ENCODE measurements at places on chromosomes 4 and X. TPM values are rescaled to one million over a fixed set of nuclear protein-coding genes. Genes with fewer than 3 reads are reported as not detected.
A peak's percentile ranks its signal among the peaks of the same experiment; 100 is the strongest.

DNA sequence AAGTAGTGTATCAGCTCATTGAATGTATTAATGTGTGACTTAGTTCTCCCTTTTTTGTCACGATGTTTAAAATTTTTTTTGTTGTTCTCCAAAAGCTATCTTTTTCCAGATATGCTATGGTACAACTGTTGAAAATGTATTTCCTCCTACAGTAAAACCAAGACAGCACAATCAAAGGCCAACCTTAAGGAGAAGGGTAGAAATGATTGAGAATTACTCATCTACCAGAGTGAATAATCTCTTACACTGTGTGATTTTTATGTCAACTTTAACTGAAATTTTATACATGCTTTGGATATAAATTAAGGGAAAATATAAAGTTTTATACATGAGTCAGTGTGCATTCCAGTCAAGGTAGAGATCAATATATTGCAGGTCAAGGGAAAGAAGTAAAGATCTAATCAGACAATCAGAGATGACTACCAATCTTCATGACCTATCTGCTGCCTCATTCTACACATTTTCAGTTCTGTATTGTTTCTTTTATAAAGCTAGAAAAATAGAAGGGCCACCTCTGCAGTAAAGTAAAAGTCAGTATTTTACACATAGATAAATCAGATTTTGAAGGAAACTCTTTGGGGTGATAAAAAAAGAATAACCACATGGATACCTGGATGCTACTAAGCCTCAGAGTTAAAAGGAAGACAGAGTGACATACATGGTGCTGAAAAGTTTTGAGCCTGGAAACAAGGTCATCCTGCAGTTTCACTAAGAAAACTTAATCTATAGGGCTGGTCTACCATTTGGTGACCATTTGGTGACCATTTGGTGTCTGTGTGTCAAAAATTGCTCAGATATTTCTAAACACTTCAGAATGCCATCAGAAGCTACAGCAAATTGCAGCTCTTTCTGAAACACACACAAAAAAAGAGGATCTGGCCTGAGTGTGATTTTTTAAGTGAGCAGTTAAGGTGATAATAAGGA lies 1.6 kb downstream of the FAM13A start:
- H3K4me1 ChIP-seq, result no peaks in the 10 kb centered on the region
- H3K27me3 ChIP-seq, result no peaks in the 10 kb centered on the region
- H3K36me3 ChIP-seq, result no peaks in the 10 kb centered on the region
- peak overlapping the region; percentile 51 for H3K4me3 ChIP-seq
- DNase-seq, result no peak

DNA sequence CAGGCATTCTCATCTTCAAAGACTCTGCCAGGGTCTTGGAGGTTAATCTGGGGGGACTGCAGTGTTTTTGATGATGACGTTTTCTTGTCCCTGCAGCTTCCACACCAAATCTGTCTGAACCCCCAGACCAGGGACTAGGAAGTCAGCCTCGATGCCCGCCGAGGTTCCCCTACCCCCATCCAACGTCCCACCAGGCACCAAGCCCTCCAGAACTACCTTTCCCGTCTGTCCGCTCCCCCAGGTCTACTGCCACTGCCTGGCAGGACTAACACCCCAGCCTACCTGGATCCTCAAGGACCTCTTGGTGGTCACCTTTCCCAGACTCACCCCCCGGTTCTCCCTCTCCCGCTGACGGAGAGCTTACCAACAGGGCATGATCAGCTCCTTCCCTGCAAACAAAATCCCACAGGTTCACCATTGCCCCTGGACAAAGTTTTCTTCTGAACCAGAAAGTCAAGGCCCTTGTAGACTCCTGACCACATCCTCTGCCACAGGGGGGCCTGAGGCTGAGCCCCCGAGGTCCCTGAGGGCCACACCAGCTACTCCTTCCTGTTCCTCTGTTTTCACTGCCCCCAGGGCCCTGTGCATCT lies 40.9 kb downstream of the HMX1 start:
- no peak overlapping the region for H3K4me3 ChIP-seq
- no peak for DNase-seq
- H3K4me1 ChIP-seq, result no peaks in the 10 kb centered on the region
- no peak overlapping the region for H3K27ac ChIP-seq

- no peaks in the 10 kb centered on the region for H3K4me1 ChIP-seq
- H3K27ac ChIP-seq, result no peak overlapping the region
- H3K36me3 ChIP-seq, result no peaks in the 10 kb centered on the region
- no peak overlapping the region for H3K4me3 ChIP-seq
- no peak for DNase-seq
Observed at GRCh38 chrX:12820737-12821136, 29.5 kb downstream of the PRPS2 start.

DNA sequence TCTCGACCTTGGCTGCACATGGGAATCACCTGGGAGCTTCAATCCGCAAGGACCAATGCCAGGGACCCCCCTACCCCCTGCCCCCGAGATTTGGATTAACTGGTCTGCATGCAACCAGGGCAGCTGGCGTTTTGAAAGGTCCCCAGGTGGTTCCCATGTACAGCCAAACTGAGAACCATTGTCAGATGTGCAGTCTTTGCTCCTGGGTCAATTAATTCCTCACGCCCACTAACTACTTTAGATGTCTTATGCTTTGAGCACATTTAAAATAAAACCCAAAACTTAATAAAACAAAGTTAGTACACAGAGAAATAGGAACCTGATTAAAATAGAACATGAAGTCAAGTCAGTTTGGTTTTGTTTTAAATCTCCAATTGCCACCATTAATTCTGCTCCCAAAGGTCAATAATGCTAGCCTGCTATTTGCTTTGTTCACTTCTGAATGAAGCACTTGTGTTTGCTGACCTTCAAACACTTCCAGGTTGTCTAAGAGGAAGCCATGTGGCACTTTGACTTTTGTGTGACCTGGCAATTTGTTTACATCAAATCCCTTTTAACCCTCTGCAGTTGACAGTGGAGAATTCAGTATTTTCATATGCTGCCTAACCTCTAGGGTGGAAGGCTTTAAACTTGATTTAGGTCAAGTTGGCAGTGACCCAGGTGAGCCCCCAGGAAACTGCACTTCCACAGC lies 27.2 kb upstream of the TMSB4X start:
- H3K36me3 ChIP-seq, result no peaks in the 10 kb centered on the region
- H3K4me3 ChIP-seq, result no peak overlapping the region
- H3K27ac ChIP-seq, result no peak overlapping the region
- H3K27me3 ChIP-seq, result no peaks in the 10 kb centered on the region
- H3K4me1 ChIP-seq, result peaks cover 6% of the 10 kb centered on the region
- no peak for DNase-seq

DNA sequence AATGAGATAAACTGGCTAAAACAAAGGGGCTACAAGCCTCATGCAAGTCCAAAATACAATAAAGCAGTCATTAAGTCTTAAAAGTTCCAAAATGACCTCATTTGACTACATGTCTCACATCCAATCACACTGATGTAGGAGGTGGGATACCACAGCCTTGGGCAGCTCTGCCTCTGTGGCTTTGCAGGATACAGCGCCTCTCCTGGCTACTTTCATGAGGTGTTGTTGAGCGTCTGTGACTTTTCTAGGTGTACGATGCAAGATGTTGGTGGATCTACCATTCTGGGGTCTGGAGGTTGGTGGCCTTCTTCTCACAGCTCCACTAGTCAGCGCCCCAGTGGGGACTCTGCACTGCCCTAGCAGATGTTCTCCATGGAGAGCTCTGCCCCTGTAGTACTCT lies 944.9 kb downstream of the TECRL start:
- DNase-seq, result no peak
- no peaks in the 10 kb centered on the region for H3K36me3 ChIP-seq
- no peak overlapping the region for H3K4me3 ChIP-seq
- no peaks in the 10 kb centered on the region for H3K4me1 ChIP-seq
- H3K27ac ChIP-seq, result no peak overlapping the region

DNA sequence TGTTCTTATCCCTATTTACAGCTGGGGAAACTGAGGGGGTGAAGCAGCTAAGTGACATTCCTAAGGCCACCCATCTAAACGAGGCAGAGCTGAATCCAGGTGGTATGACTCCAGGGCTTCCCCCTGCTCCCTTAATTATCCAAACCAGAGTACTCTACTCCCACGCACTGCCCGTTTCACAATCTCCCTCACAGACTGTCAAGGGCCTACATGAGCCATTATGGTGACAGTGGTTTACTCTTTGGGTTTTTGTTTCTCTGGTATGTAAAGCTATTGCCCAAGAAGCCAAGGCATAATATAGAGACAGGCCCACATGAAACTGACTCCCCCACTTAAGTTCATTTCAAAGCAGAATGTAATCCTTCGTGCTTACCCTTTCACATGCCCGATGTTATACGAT lies 95.1 kb downstream of the NHS start:
- no peaks in the 10 kb centered on the region for H3K36me3 ChIP-seq
- H3K4me1 ChIP-seq, result no peaks in the 10 kb centered on the region
- DNase-seq, result peak; percentile 69
- H3K4me3 ChIP-seq, result no peak overlapping the region

PCDH19 gene
- total RNA-seq, result 0.26 TPM

UGT2B15 gene
- total RNA-seq, result not detected
